Stimulated activated CD4-positive, alpha-beta T cell treated with anti-CD3 and anti-CD28 coated beads, Interleukin-2, amount 100 ng/mL, for 24 hours (primary cell): ENCODE measurements at places on chromosomes 6 and 20.

DNA sequence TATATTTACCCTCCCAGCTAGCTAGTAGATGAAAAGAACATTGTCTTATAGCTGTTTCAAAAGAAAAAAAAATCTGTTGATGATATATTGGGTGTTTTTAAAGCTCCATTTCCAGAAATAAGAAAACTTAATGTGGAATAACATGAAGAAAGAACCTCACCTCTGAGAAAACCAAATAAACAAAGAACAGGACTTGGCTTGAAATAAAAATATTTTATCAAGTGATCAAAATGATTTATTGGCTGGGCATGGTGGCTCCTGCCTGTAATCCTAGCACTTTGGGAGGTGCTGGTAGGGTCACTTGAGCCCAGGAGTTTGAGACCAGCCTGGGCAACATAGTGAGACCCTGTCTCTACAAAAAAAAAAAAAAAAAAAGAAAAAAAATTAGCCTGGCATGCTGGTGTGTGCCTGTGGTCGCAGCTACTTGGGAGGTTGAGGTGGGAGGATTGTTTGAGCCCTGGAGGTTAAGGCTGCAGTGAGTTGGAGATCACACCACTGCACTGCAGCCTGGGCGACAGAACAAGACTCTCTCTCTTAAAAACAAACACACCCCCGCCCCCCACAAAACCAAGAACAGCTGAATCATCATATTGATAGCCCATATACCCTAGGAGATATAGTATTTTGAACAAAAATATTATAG is 7.9 kb downstream of the RNF24 start:
- DNase-seq = no peak

- DNase-seq = no peak
Observed at GRCh38 chr20:8036771-8037170, 17.2 kb upstream of the TMX4 start.

DNA sequence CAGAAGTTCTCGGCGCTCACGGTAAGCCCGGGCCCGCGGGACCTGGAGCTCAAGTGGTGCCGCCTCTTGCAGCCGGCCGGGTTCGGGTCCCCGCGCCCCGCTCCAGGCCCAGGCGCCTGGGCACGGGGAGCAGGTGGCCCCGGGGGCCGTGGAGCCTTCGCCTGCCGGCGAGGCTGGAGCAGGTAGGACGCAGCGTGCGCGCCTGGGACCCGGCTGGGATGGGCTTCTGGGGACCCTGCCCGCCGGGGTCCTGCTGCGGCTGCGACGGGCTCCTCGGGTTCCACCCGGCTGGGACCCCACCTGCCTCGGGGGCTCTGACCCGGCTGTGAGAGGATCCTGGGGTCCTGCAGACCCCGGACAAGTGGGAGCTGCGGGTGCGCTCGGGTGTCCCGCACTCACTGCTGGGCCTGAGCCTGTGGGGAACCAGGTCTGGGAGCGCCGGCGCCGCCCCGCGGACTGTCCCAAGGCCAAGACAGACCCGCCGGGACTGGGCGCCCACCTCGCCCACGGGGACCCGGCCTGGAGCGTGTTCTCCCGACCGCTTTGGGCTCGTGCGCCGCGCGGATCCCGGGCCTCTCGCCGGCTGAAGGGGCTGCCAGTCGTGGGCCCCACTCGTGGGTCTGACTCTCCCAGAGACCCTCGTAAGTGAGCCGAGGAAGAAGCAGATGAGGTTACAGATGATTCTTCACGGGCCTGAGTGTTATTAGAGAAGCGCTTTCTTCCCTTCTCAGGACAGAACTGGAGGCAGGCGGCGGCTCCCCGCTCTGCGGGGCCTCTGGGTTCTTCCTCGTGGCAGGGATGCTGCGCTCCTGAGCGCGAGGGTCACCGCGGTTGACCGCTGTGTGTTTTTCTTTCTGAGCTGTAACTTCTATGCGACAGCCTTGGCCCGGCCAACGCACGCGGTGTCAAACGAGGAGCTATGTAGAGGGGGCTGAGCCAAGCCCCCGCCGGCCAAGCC is 729 bp downstream of the SMOC2 start:
- no peak for DNase-seq

- DNase-seq = no peak
Observed at GRCh38 chr6:132616677-132617076, 7.4 kb downstream of the TAAR2 start.

DNA sequence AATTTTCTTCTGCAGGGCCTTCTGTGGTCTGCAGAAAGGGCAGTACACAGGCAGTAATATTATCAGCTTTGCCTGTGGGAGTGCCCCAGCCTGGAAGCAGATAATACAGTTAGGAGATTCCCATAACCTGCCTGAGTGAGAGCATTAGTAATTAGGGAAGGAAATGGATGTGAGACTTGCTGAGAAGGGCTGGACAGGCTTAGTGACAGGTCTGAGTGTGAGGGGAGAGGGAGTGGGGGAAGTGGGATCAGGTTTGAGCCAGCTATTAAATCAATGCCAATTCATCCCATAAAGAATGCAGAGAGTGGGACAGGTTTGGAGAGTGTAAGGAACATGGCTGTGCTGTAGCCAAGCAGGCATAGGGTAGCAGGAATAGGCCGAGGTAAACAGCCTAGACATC is 10.1 kb upstream of the CFAP206 start:
- DNase-seq = no peak

DNA sequence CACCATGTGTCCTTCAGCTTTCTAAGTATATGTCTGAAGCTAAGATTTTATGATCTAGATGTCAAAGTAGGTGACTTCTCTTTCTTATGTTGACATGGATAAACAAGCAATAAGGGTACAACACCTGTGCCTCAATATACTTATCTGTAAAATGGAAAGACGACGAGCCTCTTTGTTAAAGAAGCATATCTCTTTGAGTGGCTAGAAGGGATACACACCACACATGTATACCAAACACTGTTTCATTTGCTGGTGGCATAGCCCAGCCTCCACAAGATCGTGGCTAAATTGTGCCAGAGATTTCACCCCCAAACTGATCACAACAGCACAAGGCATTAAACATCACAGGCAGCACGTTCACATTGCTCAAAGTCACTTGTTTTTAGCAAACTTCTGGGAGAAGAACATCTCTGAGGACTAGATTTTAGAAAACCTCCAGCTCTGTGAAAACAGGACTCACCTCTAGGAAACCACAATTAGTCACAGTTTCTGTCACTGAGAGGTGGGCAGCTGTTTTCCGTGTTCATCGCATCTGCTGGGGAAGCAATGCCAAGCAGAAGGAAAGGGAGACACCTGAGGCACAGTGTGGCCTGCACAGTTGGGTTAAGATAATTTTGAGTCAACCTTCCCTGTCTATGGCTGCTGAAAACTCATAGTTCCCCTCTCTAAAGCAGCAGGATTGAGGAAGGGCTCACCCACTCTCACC is 263.0 kb upstream of the PLCB4 start:
- no peak for DNase-seq

DNA sequence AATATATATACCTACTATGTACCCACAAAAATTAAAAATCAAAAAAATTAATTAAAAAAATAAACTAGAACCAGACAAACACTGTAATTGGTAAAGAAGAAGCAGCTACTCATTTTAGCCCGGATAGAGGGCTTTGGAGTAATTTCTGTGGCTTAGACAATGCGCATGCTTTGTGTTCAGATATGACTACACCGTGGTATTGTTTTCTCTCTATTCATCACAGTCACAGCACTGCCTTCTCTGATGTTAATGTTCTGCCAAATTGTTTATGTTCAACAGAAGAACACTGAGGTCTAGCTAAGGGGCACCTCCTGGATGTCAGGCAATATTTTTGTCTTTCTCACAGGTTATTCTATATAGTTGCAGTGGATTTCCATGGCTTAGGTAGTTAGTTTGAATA is 77.5 kb upstream of the GJE1 start:
- DNase-seq = no peak

GRCh38 chr20:23436681-23437080 is 2.8 kb upstream of the CSTL1 start:
- DNase-seq = no peak
